ENCODE measurements at places on chromosomes 7 and 10.
A peak's percentile ranks its signal among the peaks of the same experiment; 100 is the strongest.

DNA sequence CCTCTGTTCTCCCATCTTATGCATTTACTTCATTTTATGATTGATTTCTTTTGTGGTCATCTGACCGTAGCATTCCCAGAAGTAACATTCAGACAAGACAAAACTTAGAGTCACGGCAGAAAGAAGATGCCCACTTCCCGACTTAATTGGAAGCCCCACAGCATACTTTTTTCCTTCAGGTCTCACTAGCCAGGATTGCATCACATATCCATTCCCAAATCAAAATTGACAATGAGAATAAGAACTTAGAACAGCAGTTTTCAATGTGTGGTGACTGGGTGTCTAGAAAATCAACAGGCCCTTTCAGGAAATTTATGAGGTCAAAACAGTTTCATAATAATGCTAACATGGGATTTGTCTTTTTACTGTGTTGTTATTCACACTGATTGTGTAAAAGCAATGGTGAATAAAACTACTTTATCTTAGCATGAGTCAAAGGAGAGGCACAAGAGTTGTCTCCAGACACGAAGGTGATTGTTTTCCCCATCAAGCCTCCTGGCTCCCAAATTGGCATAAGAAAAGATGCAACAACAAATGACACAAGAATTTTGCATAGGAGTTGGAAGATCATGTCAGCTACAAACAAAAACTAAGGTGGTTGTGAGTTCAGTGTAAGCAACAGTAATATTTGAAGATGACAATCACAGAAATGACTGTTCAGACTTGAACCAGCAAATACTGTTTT lies 493.9 kb downstream of the HTR7 start:
- no peak for DNase-seq

- no peak for DNase-seq
Measured at GRCh38 chr7:2823130-2823529, 21.0 kb downstream of the GNA12 start.

DNA sequence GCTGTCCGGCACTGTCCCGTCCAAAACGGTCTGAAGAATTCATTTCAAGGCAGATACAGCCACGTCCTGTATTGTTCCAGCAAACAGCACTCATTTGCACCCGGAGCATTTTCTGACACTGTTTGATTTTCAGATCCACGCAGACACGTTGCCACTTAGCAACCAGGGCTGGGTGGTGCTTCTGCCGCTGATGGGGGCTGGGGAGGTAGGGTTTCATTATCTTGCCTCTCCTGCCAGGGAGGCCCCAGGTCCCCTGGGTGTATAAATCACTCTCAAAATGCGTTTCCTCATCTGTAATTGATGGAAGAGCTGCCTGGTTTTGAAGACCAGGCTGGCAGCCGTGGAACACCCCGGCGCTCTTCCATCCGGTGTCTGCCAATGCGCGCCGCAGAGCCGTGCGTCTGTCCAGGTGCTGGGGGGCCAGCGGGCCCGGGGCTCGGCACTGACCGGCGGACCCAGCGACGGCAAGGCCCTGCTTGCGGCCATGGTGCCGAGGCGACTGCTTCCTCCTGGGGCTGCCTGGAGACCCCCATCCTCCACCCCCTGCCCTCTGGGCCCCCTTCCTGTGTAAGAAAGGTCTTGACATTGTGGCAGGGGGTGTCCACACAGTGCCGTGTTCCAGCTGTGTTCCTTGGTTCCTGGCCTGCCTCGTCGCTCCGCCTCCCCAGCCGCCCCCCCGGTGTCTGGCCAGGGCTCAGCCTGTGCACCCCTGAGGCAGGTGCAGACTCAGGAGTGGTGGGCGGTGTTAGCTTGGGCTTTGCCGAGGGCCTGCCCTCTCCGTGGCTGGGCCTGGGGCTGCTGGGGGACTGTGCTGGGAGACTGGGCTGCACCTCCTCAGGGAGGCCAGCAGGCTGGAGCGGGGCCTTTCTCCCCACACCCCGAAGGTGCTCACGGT lies 16.6 kb downstream of the ADGRA1 start:
- DNase-seq = no peak

- no peak for DNase-seq
Measured at GRCh38 chr10:12041766-12042408, 722 bp downstream of the UPF2 start.

GRCh38 chr7:72493850-72494661 lies 81.9 kb upstream of the CALN1 start:
- peak; percentile 45 for DNase-seq

DNA sequence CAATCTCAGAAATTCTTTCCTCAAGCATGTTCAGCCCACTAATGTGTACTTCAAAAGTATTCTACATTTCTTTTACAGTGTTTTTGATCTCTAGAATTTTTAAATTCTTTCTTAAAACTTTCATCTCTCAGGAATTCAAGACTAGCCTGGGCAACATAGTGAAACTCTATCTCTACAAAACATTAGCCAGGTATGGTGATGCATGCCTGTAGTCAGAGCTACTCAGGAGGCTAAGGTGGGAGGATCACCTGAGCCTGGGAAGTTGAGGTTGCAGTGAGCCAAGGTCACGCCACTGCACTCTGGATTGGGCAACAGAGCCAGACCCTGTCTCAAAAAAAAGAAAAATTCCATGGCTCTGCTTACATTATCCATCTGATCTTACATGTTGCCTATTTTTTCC lies 5.0 kb upstream of the EGFR start:
- DNase-seq = no peak

DNA sequence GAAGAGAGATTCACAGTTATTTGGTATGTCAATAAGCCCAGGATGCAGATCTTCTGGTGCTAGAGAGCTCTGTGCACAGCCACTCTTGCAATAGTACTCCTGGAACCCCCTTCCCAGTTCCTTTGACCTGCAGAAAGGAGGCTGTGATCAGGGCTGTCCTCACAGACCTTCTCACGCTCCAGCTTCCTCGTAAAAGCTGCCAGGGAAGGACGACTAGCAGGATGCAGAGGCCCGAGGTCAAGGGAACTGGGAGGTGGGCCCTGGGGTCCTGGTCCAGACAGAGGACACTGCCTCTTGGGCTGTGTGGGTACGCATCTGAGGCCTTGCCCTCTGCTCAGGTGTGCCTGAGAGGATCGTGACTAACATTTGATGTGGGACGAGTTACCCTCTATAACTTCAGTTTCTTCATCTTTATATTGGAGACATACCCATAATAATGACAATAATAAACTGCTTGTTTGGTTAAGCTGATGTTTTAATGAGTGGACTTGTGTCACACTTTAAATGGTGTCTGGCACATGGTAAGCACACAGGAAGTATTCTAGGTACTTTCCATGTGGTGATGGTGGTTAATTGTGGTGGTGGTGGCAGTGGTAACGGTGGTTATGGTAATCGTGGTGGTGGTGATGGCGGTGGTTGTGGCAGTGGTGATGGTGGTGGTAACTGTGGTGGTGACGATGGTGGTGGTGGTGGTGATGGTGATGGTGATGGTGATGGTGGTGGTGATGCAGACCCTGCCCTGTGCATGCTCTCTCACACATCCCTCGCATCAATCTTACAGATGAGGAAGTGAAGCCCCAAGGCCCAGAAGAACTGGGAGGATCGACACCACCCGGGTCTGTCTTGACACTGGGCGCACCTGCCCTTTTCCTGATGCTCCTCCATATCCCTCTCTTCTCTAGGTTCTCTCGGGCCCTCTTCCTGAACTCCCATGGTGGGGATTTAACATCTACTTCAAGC lies 235.2 kb upstream of the GRB10 start:
- no peak for DNase-seq

- no peak for DNase-seq
Measured at GRCh38 chr7:131602304-131602993, 46.0 kb upstream of the PODXL start.

- DNase-seq = no peak
Measured at GRCh38 chr7:26136831-26137230, 15.2 kb upstream of the NFE2L3 start.

DNA sequence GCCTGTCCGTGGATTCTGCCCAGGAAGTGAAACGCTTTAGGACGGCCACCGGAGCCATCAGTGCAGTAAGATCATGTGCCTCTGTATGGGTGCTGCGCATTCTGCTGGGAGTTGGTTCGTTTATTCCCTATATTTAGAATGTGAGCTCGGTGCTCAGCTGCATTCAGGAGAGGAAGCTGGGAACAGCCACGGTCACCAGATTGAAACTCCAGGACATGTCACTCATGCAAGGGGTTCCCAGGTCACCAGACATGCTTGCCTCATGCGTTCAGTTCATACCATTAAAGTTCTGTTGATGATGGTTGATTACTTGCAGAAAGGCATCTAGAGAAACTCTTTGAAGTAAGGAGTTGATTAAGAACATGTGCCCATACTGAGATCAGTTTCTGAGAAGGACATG lies 78.1 kb downstream of the TRRAP start:
- no peak for DNase-seq

Measured in D721Med (cell line).